ENCODE measurements at places on chromosomes 2 and 18.
A peak's percentile ranks its signal among the peaks of the same experiment; 100 is the strongest.

- DNase-seq: no peak
These were observed 50.8 kb downstream of the DNMT3A start for GRCh38 chr2:25290811-25291495.

DNA sequence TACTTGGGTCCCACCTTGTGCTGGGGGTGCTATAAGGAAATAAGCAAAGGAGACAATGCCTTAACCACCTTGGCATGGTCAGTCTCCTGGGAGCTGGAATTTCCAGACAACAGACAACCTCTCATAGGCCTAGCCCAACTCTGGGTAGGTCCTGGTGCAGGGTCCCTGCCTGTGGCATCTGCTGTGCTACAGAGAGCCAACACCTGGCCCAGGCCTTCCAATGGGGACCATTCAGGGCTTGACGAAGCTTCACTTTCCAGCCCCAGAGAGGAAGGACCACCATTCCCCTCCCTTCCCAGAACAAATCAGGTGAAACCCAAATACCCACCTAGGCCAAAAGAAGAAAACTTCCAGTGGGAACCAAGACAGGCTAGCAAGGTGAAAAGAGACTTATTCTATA lies 82.8 kb downstream of the SMAD7 start:
- no peak for DNase-seq

- DNase-seq: no peak
These were observed 23.7 kb downstream of the NCAPH start for GRCh38 chr2:96359310-96359709.

- DNase-seq: no peak
These were observed 11.1 kb upstream of the CABYR start for GRCh38 chr18:24127735-24128134.

DNA sequence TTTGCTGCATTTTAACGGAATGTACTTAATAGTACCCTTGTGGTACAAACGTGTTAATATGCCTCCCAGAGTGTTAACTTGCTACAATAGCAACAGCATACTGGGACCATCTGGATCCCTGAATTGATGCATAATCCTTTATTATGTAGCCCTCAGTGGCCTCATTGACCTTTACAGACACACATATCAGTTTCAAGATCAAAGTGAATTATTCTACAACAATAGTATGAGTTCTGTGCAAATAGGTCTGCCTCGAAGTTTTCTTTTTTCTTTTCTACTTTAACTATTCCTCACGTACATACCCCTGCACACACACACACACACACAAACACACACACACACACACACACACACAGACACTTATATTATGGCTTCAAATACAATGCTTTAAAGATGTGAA lies 1622.1 kb downstream of the LRP1B start:
- no peak for DNase-seq

- peak; percentile 2 for DNase-seq
These were observed 299.4 kb downstream of the AGAP1 start for GRCh38 chr2:235793163-235793752.

GRCh38 chr2:234911271-234911670 lies 40.5 kb upstream of the SH3BP4 start:
- no peak for DNase-seq
